WERI-Rb-1 (cell line): ENCODE measurements at places on chromosomes 6 and 20.

DNA sequence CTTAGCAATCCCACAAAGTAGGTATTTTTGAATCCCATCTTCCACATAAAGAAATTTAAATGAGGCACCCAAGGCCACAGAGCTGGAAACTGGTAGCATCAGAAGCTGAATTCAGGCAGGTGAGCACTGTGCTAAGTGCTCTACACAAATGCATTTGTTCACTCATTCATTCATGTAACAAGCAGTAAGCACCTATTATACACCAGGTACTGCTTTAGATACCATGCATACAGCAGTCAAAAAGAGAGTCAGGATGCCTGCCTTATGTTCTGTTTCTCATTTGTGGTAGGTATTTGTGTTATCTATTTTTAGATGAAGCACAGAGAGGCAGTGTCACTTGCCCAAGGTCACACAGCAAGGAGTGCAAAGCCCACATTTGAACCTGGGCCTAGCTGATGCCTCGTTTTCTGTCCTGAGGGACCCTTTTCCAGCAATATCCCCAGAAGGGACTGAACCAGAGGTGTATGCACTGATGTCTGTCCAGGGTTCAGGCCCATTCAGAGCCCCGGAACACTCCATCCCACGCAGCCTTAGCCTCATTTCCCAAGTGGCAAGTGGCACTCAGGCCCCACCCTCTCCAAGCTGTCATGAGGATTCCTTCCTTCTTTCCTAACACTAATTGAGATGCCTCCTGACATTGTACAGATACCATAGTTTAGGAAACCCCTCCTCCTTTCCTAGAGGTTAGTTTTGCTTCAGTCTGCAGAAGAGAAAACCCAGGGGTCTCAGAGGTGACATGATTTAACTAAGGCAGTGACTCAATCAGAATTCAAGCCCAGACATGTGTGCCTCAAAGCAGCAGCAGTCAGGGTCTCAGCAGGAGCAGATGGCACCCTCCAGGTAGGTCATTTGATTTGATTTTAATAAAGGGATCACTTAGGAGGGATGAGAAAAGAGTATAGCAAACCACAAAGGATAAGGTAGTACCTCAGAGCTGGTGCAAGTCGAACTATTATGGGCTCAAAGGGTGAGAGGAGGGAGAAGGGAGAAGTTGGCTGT lies 61.2 kb upstream of the SIRPA start:
- DNase-seq = peak; percentile 48

GRCh38 chr20:251354-251753 lies 6.2 kb upstream of the DEFB132 start:
- no peak for DNase-seq

DNA sequence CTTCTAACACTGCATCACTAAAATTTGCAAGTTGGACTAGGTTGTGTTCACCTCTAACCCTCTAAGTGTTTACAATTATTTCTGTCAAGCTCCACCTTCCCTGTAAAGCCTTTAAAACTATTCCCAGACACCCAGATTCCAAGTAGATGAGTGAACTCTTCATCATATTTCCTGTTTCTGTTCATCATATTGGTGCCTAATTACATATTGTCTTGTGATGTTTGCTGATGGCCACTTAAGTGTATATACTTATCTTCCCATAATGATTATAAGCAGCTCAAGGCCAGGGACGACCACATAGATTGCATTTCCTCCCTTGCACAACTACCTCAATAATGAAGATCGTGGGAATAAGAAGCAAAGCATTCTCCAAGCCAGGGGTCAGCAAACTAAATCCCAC lies 16.8 kb downstream of the TNFRSF21 start:
- DNase-seq = no peak

GRCh38 chr6:32597024-32597423 lies 7.4 kb upstream of the HLA-DRB1 start:
- DNase-seq = no peak

DNA sequence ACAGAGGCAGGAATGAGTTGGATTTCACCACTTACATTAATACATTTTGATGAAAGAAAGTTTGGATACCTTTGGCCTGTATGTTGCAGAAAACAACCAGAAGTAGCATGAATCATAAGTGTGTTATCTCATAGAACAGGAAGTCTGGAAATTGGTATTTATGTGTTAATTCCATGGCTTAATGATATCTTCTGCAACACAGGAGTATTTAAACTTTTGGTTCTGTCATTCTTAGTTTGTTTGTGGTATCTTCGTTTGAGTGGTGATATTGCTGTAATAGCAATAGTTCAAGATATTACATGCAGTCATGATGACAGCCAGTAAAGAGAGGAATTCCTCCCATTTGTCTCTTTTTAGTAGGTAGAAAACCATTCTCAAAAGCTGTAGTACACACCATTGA lies 177.3 kb downstream of the CDKAL1 start:
- no peak for DNase-seq

DNA sequence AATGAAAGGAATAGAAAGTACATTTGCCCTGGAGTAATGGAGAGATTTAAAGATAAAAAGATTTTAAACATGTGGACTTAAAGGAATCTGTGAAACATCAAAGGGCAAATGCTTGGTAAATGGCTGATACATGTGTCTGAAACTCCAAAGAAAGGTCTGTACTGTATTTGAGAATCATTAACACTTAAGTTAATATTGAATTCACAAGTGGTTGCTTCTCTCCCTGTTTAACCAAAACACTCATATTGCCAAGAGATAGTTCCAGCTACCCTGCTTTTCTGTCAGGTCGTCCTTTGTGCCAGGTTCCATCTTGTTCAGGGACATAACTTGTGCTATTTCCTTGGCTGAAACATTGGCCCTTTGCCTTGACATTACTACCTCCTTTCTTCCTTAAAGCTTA lies 171.3 kb upstream of the HS3ST5 start:
- DNase-seq = no peak

DNA sequence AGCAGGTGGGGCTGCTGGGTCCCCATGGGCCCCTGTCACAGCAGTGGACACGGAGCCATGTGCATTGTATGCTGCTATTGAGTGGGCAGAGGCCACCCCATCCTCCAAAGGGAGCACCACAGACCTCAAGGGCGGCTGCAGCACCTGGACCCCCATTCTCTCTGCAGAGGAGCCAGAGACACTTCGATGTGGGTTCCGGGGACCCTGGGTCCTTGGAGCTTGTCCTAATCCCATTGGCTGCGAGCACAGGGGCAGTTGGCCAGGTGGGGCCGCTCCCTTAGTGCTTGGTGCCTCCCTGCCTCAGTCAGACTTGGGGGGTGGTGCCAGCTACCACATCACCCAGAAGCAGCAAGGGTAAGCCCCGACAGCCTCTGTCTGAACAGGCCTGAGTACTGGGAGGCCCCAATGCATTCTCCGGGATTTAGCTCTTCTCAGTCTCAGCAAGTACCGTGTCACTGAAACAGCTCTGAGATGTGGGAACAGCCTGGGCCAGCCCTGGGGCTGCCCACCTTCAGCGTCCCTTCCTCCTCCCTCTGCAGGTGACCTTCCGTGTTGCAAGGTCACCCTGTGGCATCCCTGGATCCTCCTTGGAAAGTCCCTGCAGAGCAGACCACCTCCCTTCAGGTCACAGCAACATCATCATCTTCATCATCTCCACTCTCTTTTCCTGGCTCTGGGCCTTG lies 73.9 kb downstream of the GINS1 start:
- DNase-seq = no peak

DNA sequence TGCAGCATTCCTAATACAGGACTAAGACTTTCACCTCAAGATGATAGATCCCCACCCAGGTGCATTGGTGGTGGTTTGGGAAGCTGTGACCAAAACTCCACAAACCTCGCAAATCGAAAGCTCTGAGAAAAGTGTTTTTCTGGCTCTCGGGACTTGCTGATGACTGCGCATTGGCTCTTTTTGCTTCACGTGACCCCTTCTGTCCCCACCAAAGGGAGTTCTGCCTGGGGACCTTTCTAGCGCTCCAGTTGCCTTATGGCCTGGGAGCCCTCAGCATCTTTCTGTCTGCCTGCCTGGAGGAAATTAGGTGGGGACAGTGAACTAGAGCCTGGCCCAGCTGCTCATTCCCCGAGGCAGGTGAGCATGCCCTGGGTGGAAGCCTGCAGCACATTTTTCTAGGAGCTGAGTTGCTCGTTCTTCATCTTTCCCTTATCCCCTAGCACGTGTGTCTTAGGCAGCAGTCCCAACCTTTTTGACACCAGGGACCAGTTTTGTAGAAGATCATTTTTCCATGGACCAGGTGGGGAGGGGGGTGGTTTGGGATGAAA lies 90.2 kb downstream of the TXNDC5 start:
- DNase-seq = no peak

DNA sequence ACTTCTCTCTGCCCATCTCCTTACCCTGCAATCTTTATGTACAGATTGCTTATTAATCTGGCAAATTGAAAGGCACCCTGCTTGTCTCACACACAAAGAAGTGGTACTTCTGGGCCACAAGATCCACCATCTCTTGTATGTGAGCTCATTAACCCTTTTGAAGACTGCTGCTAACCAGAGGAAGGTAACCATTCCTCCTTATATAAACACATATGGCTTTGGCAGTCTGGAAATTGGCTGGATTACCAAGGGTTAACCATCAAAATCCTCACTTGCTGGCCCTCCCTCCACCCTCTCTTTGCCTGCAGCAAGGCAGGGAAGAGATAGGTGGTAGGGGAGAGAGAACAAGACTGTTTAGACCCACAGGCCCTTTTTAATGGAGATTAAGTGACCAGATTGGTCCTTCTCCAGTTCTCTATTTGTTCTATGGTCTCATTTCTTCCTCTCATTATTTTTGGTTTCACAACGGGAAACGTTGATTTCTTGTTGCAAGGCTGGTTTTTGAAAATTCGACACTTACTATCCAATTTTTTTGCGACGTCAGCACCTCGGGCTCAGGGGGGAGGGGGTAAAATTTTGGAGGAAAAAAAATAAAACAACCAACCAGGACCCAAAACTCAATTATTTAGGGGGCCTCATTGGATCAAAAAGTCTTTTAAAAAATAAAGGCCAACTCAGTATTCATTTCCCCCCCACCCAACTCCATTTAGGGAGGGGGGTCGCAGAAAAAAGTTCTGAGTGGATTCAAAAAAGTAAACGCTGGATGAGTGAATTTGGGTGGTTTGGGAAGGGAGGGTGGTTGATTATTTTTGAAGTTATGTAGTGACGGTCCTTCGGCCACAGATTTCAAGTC lies 859 bp downstream of the PPP1R10 start:
- peak; percentile 82 for DNase-seq

DNA sequence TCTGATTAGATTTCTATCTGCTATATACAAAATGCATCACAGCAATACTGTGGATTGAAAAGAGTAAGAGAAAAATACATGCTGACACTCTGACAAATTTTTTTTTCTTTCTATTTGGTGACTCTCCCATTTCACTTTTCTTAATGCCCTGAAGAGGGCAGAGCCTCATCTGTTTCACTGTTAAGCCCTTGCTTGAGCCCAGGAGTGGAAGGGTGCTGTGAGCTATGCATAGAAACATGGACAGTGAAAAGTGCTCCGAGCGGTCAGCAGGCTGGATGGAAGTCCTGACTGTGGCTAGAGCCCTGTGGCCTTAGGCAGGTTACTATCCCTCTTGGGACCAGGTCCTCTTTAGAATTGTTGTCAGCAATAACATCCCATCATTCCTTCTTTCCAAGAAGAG lies 17.4 kb upstream of the CSE1L start:
- DNase-seq = no peak
